Activated T-cell treated with anti-CD3 and anti-CD28 coated beads, Interleukin-2, amount 50 U/mL, for 72 hours (primary cell): ENCODE measurements at places on chromosomes 16 and 17. TPM values are rescaled to one million over a fixed set of nuclear protein-coding genes. Genes with fewer than 3 reads are reported as not detected.

DNA sequence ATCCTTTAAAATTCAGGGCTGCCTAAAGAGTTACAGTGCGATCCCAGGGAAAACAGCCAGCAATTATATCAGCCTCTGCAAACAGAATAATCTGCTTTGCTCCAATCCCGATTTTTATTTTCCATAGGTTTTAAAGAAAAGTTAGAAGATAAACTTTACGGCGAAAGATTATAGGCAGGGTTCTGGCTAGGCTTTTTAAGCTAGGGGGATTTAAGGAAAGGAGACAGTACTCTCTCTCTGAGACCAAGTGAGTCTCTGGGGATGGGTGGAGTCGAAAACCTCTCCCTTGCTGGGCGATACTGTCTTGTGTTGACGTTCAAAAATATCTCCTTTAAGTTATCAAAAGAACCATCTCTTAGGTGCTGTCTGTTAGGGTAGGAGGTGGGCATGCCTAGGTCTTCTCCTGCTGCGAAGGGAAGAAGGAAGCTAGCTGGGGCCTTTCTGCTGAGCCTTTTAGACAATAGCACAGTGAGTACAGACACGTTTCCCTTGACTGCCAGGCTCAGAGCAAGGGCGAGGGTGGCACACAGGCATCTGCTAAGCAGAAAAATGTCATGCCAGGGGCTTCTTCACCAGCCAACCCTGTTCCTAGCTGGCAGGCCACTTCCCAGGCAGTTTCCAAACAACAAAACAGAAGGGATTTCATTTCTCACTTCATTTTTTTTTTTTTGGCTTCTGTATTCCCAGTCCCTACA, 167.9 kb upstream of the MAF start:
- peaks cover 6% of the 10 kb centered on the region for H3K27me3 ChIP-seq
- DNase-seq, result no peak
- no peak overlapping the region for H3K27ac ChIP-seq
- H3K4me3 ChIP-seq, result no peak overlapping the region
- H3K4me1 ChIP-seq, result peaks cover 23% of the 10 kb centered on the region

- no peak within 1 kb of the TSS for H3K4me3 ChIP-seq
- H3K4me1 ChIP-seq, result peaks cover 16% of the 10 kb centered on the region
- DNase-seq, result no peak
- no peak within 1 kb of the TSS for H3K27ac ChIP-seq
- H3K27me3 ChIP-seq, result peaks cover 46% of the 10 kb centered on the region
Measured at GRCh38 chr17:34363183-34363661, at the start of gene CCL1. TSS of gene CCL1 (minus strand) at chr17:34363233. CDS start at chr17:34363161, 72 bp downstream.

- no peaks in the 10 kb centered on the region for H3K27me3 ChIP-seq
- no peak for DNase-seq
Measured at GRCh38 chr16:2404099-2404498, 25.1 kb upstream of the CCNF start.

- H3K27me3 ChIP-seq, result peaks cover 75% of the 10 kb centered on the region
- H3K27ac ChIP-seq, result peak within 1 kb of the TSS; percentile 60
- H3K36me3 ChIP-seq, result peaks cover 16% of the 10 kb centered on the region
Measured at GRCh38 chr16:54930005-54930868, at the start of gene IRX5. TSS of gene IRX5 (plus strand) at chr16:54930865. CDS start at chr16:54931199, 334 bp downstream.

GRCh38 chr17:42198897-42199296, 4.6 kb upstream of the GHDC start:
- peaks cover 13% of the 10 kb centered on the region for H3K4me1 ChIP-seq
- H3K4me3 ChIP-seq, result no peak overlapping the region

DNA sequence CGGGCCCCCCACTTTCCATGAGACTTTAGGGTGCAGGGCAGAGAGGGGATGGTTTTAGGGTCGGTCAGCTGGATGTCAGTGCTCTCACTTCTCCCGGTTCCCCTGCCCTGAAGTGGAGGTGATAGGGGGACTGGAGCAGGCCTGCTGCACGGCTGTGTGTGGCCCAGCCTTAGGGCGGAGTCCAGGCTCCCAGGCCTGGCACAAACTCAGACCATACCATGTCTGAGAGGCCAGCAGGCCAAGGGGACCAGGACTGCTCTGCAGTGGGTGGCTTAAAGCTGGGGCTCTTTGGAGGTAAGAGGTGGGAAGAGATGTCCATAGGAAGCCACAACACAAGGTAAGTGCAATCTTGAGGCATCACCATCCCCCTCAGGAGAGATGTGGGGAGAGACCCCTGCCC, 8.3 kb downstream of the TFAP4 start:
- H3K27me3 ChIP-seq, result no peaks in the 10 kb centered on the region
- DNase-seq, result no peak
- H3K27ac ChIP-seq, result no peak overlapping the region

- H3K27me3 ChIP-seq, result no peaks in the 10 kb centered on the region
- no peak overlapping the region for H3K27ac ChIP-seq
- H3K4me1 ChIP-seq, result no peaks in the 10 kb centered on the region
- H3K4me3 ChIP-seq, result no peak overlapping the region
Measured at GRCh38 chr17:77205396-77206125, 64.8 kb downstream of the SEC14L1 start.

Gene NUPR1
- total RNA-seq, result not detected

Gene NARF
- total RNA-seq, result 90.4 TPM

Gene P2RX1
- 1.6 TPM for total RNA-seq

Gene CEP131
- 8.1 TPM for total RNA-seq

Gene BEAN1
- not detected for total RNA-seq

Gene RBFOX1
- not detected for total RNA-seq

Gene HEATR9
- 0.46 TPM for total RNA-seq
